Psoas muscle (tissue), 8 donors: ENCODE measurements at places on chromosomes 4 and X. TPM values are rescaled to one million over a fixed set of nuclear protein-coding genes. Genes with fewer than 3 reads are reported as not detected.

DNA sequence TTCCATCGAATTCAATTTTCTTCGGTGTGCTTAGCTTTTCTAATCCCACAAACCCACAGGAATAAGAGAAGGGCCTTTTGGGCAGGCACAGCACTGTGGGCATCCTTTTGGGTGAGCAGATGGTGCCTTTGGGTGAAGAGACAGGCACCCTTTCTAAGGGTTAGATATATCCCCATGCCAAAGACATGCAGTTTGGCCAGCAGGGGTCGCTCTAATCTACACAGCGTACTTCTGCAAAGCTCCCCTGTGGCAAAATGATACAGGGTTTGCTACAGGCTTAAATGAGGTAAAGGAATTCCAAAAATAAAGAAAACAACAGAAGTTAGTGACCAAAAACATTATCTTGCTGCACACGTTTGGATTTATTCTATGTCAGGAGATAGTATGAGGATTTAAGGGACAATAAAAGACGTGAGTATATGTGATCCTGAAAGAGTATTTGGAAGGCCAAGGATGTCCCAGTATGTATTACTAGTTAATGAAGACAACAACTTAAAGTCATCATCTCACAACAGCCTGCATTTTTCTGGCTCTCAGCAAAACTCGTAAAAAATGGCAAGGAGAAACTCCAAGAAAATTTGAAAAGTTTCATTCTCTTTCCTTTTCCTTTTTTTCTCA, 49.5 kb downstream of the PHEX start:
- H3K27me3 ChIP-seq, result no peaks in the 10 kb centered on the region
- no peak overlapping the region for H3K4me3 ChIP-seq
- H3K4me1 ChIP-seq, result no peaks in the 10 kb centered on the region
- peak; percentile 26 for DNase-seq

Gene SUPT20HL1
- total RNA-seq, result not detected

GRCh38 chr4:89657931-89658700, 178.8 kb downstream of the SNCA start:
- H3K27me3 ChIP-seq, result no peaks in the 10 kb centered on the region
- no peak for DNase-seq
- no peaks in the 10 kb centered on the region for H3K4me1 ChIP-seq
- H3K36me3 ChIP-seq, result no peaks in the 10 kb centered on the region

Gene ETDB
- not detected for total RNA-seq

DNA sequence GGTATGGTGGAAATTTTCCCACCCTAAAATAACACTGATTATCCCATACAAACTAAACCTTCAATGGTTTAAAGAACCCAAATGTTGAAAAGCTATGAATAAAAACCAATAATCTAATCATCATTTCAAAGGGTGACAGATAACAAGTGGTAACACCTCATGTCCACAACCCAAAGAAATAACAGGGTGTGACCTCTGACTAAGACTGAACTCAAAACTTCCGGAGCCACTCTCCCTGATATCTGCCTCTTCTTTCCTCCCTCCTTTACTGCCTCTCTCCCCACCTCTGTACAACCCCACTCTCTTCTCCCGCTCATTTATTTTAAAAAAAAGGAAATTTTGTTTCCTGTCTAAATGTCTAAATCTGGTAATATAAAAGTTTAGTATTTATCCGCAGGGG, 11.5 kb downstream of the FBXW7 start:
- H3K27me3 ChIP-seq, result no peaks in the 10 kb centered on the region
- no peaks in the 10 kb centered on the region for H3K36me3 ChIP-seq
- DNase-seq, result no peak
- H3K4me3 ChIP-seq, result no peak overlapping the region
- no peaks in the 10 kb centered on the region for H3K4me1 ChIP-seq

DNA sequence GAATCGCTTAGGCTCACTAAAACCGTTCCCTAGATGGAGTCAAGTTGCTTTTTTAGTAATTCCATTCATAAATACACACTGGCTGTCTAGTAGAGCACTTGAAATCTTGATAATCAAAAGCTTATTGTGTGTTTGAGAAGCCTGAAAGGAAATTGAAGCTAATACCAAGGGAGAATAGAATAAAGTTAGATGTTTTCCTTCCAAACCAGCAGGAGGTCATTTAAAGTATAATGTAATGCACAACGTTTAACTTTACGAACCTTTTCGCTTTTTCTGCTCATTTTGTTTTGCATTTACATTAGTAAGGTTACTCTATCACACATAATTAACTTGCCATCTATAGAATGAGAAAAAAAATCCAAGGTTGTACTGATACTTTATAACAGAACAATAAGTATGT, 440.9 kb downstream of the NKX6-1 start:
- H3K27ac ChIP-seq, result no peak overlapping the region
- DNase-seq, result no peak
- H3K4me1 ChIP-seq, result no peaks in the 10 kb centered on the region
- H3K36me3 ChIP-seq, result no peaks in the 10 kb centered on the region

Gene SMIM31
- total RNA-seq, result not detected

DNA sequence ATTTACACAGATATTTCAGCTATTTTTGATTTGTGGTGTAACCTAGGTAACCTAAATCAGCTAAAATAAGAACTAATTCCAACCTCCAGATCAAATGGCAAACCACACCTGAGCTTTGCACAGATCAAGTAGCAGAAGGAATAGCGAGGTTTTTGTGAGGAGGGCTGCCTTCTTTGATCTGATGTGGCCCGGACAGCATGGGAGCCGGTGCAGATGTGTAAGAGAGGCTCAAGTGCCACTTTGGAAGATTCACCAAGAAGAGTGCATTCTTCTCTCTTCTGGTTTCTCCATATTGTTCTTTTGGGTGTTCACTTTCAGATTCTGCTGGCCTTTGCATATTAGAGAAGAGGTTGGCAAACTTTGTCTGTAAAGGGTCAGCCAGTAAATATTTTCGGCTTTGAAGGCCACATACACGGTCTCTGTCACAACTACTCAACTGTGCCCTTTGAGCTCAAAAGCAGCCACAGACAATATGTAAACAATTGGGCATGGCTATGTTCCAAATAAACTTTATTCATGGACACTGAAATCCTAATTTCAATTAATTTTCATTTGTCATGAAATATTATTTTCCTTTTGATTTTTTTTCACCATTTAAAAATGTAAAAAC, 78.9 kb upstream of the FAM9C start:
- DNase-seq, result no peak
- no peaks in the 10 kb centered on the region for H3K27me3 ChIP-seq

Gene KCNIP4
- total RNA-seq, result not detected

GRCh38 chrX:38923451-38923969, 122.3 kb downstream of the MID1IP1 start:
- H3K36me3 ChIP-seq, result no peaks in the 10 kb centered on the region
- DNase-seq, result no peak
- H3K4me1 ChIP-seq, result no peaks in the 10 kb centered on the region
- no peaks in the 10 kb centered on the region for H3K27me3 ChIP-seq
- no peak overlapping the region for H3K4me3 ChIP-seq
